AG20443 (cell line): ENCODE measurements at places on chromosomes 12 and 14.

GRCh38 chr12:5148880-5149279 lies 105.2 kb downstream of the KCNA5 start:
- DNase-seq = no peak

DNA sequence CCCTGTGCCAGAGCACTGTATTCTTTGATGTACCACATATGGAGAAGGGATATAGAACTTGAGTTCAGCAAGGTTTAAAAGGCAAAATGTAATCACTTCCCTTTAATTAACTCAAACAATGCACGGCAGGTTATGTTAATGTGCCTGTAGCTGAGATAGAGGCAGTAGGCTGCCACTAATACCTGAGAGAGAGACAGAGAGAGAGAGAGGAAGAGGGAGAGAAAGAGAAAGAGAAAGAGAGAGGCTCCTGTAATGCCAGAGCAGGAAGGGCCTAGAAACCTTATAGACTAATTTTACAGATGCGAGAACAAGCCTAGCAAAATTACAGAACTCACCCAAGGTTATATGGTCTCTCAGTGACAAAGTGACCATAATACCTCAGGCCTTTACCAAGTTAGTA lies 679.8 kb downstream of the NRXN3 start:
- no peak for DNase-seq

DNA sequence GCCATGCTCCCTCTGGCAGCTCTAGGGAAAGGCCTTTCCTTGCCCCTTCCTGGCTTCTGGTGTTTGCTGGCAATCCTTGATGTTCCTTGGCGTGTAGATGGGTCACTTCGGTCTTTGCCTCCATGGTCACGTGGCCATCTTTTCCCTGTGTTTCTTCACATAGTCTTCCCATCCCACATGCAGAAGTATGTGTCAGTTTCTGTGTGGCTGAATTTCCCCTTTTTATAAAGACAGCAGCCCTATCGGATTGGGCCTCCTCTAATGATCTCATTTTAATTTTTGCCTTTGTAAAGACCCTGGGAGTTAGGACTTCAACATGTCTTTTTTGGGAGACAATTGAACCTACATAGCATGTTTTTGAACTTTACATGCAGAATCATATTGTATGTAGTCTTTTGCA lies 107.2 kb upstream of the FGD4 start:
- DNase-seq = no peak

DNA sequence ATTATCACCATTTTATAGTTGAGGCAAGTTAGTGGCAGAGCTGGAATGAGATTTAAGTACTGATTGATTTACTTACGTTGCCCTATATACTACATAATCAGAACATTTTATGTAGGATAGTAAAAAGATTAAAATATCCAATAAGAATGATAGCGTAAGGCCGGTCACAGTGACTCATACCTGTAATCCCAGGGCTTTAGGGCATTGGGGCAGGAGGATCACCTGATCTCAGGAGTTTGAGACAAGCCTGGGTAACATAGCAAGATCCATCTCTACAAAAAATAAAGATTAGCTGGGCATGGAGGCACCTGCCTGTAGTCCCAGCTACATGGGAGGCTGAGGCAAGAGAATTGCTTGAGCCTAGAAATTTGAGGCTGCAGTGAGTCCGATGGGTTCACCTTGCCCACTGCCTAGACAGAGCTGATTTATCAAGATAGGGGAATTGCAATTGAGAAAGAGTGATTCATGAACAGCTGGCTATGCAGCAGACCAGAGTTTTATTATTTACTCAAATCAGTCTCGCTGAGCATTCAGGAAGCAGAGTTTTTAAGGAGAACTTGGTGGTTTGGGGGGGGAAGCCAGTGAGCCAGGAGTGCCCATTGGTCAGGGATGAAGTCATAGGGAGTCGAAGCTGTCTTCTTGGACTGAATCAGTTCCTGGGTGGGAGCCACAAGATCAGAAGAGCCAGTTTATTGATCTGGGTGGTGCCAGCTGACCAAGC lies 24.7 kb upstream of the SGPP1 start:
- no peak for DNase-seq

DNA sequence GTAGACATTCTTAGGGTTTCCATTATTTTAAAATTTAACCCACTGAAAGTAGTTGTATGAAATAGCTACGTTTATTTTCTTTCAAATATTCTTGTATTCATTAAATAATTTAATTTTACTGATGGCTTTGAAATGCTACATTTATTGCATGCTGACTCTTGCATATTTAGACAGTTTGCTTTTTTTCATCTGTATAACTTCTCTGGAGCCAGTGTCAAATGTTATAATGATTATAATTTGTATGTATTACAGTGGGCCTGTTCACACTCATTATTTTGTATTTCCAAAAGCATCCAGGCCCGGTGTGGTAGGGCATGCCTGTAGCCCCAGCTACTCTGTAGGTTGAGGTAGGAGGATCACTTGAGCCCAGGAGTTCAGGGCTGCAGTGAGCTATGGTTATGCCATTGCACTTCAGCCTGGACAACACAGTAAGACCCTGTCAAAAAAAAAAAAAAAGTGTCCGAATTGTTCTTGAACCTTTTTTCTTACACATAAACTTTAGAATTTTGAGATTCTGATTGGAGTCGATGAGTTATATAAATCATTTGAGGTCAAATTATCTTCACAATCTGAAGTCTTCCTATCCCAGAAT lies 905 bp downstream of the ZNF84 start:
- no peak for DNase-seq

GRCh38 chr12:93550748-93551611 lies 21.5 kb upstream of the SOCS2 start:
- DNase-seq = no peak

DNA sequence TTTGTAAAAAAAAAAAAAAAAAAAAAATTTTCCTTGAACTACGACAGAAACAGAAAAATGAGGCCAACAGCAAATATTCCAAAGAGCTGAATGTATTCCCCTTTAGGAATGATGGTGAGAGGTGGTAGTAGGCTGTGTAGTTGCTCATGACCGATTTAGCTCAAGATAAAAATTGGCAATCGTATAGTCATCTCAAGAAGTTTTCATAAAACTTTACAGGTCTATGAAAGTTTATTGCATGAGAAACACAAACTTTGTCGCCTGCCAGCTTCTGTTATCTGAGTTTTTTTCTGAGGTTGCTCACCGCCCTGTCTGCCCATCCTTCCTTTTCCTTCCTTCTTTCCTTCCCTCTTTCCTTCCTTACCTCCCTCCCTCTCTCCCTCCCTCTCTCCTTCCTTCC lies 605.5 kb downstream of the BCL11B start:
- DNase-seq = no peak

- DNase-seq = no peak
These were observed 89.5 kb downstream of the FBXL14 start for GRCh38 chr12:1504895-1505311.

DNA sequence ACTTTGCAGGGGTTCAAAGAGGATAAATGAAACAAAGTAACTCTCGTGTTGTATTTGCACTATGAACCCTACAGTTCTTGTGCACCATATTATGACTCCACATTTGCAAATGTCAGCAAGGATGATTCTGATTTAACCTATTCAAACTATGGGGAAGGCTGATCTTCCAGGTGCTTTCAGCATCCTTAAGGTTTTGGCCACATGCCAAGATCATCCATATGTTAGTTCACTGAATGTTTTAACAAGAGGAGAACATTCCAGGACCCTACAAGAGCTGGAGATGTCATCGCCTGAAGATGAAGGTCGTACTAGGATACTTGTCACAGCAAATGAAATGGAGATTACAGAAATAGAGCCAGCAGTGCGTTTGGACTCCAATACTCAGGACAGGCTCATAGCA lies 114.2 kb downstream of the DHRS2 start:
- no peak for DNase-seq

DNA sequence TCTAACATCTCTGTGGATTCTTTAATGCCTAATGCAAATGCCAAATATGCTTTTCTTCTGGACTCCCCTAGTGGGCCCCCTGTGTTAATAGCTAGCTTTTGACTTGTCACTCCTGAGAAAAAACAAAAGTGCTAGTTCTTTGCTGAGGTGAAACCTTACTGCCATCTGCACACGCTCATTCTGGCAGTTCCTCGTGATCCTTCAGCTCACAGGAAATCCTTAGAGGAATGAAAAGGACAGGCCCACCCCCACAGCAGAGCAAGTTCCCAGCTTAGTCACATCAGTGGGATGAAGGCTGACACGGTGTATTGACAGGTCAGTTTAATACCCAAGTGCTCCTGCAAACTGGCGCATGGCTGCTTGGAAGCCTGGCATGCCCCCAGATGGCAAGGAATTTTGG lies 165.1 kb upstream of the ATP2B1 start:
- DNase-seq = no peak

DNA sequence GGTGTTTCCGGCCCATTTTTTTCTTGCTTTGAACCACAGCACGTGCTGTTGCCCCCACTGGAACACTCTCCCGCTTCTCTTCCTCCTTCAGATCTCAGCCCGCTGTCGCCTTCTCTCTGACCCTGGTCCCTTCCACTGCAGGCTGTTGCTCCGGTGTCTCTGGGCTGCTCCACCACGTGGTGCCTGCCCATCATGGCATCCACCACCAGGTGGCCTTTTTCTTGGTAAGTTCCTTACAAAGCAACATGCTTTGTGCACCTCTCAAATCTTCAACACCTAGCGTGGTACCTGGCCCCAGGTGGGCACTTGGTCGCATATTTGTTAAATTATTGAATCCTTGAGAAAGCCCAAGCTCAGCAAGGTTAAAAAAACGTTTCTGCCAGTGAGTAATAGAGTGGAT lies 19.1 kb downstream of the TUNAR start:
- no peak for DNase-seq

GRCh38 chr14:60184146-60184904 lies 19.1 kb upstream of the DHRS7 start:
- peak; percentile 27 for DNase-seq

DNA sequence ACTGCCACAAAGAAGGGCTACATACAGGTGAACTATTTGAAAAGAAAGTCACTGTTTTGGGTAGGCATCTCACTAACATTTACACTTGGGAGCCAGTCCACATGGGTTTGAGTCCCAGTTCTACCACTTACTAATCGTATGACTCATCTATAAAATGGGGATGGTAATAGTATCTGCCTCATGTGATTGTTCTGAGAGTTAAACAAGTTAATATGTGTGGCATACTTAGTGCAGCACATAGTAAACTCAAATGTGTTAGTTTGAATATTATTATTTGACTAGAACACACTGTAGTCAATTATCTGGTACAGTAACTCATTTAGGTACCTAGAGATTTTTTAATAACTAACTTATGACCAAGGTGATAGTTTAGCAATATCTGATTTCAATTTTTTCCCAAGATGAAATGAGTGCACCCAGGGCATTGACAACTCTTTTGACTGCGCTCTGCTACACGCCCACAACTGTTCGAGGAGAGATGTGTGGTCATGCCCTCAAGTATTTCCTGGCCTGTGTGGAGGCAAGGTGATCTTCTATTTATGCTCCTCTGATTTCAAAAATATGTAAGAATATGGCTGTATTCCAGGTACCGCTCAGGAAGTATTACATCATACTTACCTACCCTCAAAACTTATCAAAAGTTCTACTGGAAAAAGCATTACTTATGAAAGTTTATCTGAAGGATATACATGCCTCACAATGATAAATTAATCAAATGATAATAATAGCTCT lies 210.6 kb upstream of the EGLN3 start:
- DNase-seq = no peak
